ENCODE measurements at places on chromosomes 5 and 9.

DNA sequence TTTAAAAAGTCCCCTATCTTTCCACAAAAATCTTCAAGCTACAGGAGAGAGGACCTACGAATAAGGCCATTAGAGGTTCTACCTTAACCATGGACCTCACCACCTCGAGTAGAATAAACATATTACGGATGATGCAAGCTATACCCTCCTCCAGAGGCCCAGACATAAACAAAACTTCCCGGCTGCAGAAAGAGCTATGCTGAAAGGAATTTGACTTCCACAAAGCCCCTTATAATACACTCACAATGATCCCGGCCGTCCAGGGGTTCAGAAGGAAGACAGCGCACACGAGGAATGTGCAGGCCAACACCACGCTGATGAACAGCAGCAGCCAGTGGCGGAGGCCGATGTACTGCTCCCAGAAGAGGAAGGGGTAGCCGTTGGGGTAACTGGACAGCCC, 59.0 kb downstream of the PTCH1 start:
- DNase-seq = no peak

GRCh38 chr5:73153513-73153912, 19.5 kb upstream of the TMEM174 start:
- no peak for DNase-seq

GRCh38 chr5:132496631-132497487, 6.3 kb upstream of the IRF1 start:
- peak; percentile 80 for DNase-seq

GRCh38 chr5:127909066-127909465, 174.5 kb upstream of the SLC12A2 start:
- DNase-seq = no peak

DNA sequence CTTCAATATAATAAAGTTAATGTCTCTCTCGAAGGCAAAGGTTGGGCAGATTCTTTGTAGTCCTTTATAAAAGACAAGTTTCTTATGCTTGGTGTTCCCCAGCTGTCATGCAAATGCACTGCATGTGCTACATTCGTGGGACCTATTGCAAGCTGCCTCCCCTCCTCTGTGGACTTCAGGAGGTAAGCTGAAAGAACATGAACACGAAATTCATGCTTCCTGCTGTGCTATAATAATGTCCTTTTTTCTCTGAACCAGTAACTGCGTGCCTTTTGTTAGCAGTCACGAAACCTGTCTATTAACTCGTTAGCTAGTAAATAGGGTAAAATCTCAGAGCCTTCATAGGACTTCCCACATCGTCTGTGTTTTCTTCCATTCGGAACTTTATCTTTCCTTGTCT, 363.5 kb downstream of the CDH9 start:
- no peak for DNase-seq

- no peak for DNase-seq
Observed at GRCh38 chr5:95454536-95454935, 63.4 kb downstream of the FAM81B start.

- no peak for DNase-seq
Observed at GRCh38 chr9:126439402-126439765, 112.8 kb downstream of the MVB12B start.

- no peak for DNase-seq
Observed at GRCh38 chr5:145824040-145824439, 11.1 kb downstream of the PRELID2 start.

- no peak for DNase-seq
Observed at GRCh38 chr5:51859624-51860023, 476.4 kb downstream of the ISL1 start.
